ENCODE measurements at places on chromosomes 2 and 18.

- DNase-seq: no peak
Measured at GRCh38 chr2:46170026-46170425, 127.2 kb upstream of the EPAS1 start.

GRCh38 chr2:122323927-122324326, 568.5 kb downstream of the TSN start:
- DNase-seq: no peak

- no peak for DNase-seq
Measured at GRCh38 chr18:45102863-45103262, 422.2 kb downstream of the SETBP1 start.

DNA sequence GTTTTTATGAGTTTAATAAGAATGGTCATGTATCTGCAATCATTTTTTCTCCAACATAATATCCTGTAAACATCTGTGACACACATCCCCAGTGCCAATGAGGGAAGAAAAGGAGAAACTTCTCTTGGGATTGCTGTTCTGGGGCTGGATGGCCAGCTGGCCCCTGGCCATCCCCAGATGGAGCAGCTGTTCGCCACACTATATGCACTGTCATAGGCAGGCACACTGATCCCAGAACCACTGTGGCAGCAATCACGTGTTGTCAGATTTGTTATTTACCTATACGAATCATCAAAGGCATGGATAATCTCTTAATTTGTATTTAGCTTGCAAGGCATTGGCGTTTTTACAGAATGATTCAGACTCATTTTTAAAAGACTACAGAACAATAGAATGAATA, 167.6 kb upstream of the ACAA2 start:
- DNase-seq: no peak

- no peak for DNase-seq
Measured at GRCh38 chr18:49214706-49215105, 245.7 kb downstream of the DYM start.

DNA sequence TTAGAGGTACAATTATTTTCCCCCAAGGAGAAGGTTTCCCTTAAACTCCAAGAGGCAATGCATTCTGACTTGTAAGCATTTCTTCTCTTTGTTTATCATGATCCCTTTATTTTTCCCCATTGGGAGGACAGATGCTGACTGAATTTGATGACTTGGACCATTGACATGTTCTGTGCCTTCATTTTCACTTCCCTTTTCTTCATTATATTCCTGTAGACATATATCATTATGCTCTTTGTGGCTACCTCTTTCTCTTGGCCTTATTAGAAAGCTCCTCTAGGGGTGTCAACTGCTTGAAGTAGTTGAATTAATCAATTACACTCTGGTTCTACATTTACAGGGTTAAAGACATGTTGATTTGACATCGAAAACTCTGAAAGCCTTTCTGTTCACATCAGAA, 330.0 kb upstream of the DCC start:
- no peak for DNase-seq

GRCh38 chr2:31446848-31447247, 32.3 kb upstream of the XDH start:
- DNase-seq: no peak

- DNase-seq: no peak
Measured at GRCh38 chr18:68665628-68666027, 49.3 kb downstream of the TMX3 start.
